Colonic mucosa (tissue), 4 donors: ENCODE measurements at places on chromosomes 3 and 15.
A peak's percentile ranks its signal among the peaks of the same experiment; 100 is the strongest.

DNA sequence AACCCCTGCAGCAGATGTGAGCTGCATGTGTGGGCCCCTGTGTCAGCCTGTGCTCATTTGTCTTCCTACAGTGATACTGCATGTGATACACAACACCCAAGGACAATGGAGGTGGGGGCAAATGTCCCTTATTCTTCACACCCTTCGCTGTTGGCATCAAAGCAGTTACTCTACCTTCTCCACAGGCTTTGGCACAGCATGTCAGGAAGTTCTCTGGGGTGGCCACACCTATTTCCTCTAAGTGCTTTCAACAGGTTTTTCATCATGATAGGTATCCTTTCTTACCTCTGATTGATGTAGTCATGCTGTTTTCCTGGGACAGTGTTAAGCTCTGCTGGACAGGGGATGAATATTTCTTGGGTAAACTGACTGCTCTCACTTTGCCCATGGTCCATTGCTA is 29.5 kb downstream of the ZNF662 start:
- no peak for DNase-seq

DNA sequence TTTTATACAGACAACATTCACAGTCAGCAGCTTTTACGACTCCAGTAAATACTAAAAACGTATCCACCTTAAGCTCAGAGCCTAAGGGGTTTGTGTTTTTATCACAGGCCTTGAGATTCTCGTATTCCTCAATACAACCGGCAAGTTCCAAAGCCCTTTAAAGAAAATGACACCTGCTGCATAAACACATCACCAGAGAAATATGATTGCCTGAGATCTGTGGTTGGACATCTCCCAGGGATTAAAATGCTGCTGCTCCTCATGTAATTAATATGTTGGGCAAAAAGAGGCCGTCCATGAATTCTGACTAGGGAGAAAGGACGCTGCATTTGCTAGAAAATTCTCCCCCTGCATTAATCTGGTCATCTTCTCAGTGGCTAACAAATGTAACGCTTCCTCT is 544.8 kb downstream of the MAGI1 start:
- DNase-seq = no peak

DNA sequence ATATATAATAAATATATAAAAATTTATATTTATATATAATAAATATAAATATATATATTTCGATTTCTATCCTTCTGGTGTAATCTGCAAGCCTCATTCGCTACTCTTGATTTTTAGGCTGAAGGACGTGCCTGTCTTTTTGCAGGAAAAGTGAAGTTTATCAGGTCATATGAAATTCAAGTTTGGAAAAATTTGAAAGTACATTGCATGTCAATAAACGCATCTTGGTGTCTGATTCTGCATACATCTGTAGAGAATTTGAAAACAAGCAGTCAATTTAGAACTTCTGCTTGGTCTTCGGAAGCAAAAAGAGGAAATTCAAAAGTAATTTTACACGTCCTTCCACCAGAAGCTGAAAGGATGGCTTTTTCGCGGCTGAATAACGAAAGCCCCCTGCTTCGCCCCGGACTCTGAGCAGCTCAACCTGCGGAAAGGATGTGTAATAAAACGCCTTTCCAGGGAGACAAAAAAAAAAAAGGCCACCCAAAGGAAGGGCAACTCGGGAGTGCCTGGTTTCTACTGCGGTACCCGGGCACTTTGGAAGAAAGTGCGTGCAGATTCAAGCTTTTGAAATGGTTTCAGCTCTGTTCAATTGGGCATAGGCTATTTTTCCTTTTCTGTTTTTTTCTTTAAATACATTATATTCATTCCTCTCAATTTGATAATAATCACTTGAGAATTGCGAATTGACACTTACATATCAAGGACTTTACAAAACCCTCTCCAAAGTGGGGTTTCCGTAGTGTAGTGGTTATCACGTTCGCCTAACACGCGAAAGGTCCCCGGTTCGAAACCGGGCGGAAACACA is 1.5 kb upstream of the MYNN start:
- peak; percentile 71 for DNase-seq

DNA sequence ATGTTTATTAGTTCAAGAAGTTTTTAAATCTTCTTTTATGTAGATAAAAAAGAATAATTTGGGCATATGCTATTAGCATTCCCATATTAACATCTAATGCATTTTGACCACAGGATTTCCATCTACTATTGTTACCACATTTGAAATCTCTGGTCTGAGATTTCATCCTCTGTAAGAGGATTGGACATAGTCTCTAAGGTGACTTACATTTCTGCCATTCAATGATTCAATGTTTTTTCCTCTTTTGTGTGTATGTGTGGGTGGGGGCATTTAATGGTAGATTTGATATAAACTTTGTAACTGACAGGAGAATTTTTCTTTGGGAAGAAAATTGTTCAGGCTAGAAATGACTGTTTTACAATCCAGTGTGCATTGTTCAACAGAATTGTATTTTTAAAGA is 307.3 kb upstream of the RBMS3 start:
- no peak for DNase-seq

GRCh38 chr15:53982876-53983275 is 4.6 kb downstream of the UNC13C start:
- DNase-seq = no peak

DNA sequence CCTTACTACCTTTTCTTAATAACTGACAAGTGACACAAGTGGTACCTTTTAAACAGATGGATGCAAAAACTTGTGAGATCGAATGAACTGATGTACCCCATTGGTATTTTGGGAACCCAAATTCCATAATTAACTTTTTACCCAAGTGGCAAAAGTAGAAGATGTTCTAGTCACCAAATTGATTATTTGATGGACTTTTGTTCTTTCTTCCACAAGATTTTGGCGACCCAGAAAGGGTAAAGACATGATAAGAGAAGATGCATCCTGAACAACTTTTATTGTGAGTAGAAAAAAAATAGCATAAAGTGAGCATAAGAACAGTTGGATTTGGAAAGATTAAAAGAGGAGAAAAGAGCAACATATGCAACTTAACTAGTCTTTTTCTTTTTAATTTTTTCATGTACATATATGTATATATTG is 159.5 kb downstream of the TIGIT start:
- DNase-seq = no peak

GRCh38 chr15:61037031-61037430 is 192.1 kb downstream of the RORA start:
- DNase-seq = no peak

- DNase-seq = no peak
These were observed 299.5 kb downstream of the ZBTB20 start for GRCh38 chr3:114847564-114847963.

DNA sequence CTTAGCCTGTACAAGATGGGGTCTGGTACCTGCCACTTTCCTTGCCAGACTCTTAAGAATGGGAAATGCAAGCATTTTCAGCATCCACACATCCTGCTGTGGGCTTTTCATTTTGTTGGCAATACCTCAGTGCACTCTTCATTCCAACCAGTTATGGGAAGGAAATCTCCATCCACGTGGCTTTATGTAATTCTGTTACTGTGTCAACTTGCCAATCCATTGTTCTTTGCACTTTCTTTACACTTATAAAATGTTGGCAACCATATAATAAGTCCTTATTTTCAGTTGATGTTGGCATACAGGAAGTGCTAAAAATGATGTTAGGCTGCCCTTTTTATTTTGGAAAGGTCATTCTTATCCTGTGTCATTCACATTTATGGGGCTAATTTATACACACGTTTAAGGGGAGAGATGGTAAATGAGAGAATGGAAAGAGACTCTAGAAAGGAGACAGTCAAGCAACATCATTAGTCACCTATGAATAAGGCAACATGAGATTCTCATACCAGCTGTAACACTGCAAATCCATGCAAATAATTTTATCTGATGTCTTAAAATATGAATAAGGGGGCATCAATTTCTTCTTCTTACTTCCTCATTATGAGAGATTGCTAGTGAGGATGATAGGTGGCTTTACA is 238.7 kb downstream of the CHST2 start:
- DNase-seq = no peak

GRCh38 chr15:52008359-52008697 is 10.7 kb upstream of the MAPK6 start:
- no peak for DNase-seq

DNA sequence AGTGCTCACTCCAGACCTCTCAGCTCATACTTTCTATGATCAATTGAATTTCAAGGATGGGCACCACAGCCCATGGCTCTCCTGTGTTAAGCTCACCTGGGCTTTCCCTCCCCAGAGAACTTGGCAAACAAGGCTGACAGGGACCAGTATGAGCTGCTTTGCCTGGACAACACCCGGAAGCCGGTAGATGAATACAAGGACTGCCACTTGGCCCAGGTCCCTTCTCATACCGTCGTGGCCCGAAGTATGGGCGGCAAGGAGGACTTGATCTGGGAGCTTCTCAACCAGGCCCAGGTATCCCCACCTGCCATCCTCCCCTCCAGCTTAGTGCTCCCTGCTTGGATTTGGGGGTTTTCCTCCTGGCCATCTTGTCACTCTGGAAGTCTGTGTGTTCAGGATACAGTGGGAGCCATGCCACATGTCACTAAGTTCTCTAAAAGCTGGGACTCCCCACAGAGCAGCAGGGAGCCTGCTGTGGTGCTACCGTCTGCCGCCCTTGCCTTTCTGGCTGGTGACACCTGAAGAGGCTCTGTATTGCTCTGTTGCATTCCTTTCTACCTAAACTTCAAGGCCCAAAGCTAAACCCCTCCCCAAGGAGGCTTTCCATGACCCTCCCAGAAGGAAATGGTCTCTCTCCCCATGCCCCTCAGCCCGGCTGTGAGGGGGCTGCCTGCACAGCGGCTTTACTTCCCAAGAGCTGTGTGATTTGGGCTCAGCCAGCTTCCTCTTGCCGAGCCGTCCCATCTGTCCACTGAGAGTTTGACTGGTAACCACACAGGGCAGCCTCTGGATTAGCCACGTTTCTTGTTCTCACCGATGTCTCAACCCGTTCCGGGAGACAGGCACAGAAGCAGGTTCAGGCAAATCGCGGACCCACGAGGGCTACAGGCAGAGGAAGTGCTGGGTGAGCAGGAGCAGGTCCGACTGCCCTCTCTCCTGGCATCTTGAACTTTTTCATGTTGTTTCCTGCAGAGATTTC is 10.8 kb downstream of the TF start:
- DNase-seq = no peak

DNA sequence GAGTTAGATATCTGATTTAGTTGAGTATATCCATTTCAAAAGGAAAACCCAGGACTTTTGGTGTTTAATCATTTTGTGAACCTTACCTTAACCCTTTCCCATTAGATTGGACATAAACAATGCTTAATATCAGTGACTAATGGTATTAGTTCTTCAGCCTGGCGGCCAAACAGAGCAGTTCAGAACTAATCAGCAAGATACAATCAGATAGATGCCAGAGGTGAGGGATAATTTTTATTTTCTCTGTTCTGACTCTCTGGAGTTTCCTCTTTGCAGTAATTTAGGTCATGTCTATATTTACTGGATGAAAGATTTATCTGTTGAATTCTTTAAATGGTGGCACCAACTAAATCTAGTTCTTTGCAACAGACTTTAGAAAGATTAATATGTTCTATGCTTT is 337.8 kb downstream of the ROBO2 start:
- no peak for DNase-seq

DNA sequence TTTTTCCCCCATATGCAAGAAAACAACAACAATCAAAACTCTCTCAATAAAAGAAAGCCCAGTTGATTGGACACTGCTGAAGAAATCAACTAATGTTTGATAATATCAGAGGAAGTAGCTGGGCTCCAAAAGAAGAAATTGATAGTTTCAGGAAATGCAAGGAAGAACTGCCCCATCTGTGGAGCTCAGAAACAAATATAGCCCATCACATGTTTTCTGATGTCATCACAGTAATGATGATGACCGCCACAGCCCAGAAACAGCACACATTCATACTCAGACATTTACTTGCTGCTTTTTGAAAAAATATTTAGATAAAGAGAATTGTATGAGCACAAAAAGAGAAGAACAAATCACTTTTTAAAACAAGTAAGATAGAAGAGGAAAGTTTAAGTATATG is 67.6 kb downstream of the GOLIM4 start:
- no peak for DNase-seq

- DNase-seq = peak; percentile 82
These were observed 28.8 kb downstream of the KNG1 start for GRCh38 chr3:186746008-186746407.

DNA sequence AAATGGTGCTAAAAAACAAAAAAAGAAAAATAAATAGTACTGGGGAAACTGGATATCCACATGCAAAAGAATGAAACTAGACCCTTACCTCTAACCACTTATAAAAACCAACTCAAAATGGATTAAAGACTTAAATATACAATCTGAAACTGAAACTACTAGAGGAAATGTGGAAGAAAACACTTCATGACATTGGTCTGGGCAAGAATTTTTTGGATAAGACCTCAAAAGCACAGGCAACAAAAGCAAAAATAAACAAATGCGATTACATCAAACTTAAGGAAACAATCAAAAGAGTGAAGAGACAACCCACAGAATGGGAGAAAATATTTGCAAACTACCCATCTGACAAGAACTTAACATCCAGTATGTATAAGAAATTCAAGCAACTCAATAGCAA is 6.4 kb downstream of the IFT57 start:
- no peak for DNase-seq

DNA sequence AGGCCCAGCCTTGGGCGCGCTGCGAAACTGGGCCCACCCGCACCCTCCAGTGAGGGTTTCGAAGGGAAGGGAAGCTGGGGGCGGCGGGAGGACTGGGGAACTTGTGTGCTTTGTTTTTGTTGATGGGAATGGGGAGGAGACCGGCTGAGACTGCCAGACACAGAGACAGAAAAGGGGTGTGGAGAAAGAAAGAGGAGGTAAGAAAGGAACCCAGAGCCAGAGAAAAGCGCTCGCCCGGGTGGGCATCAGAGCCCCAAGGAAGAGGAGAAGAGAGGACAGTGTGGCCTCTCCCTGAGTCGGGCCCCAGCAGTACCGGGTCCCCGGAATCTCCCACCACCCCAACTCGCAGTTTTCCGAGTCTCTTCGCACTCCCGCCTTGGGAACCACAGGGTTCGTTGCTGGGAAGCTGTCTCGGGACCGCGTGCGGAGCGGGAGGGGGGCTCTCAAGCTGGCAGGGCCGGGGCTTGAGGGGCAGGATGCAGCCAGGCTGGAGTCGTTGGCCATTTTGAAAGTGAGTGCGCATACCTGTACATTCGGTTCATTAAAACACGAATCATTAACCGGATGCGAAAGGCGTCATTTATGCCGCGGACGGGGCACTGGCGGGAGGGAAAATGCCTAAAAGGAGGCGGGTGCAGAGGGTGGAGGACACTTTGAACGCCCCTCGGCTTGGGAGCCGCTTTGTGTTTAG is 3.1 kb downstream of the SKOR1 start:
- DNase-seq = no peak

GRCh38 chr3:164024786-164025185 is 1053.5 kb downstream of the SI start:
- DNase-seq = no peak

GRCh38 chr3:56940321-56940720 is 120.1 kb upstream of the SPATA12 start:
- DNase-seq = no peak

DNA sequence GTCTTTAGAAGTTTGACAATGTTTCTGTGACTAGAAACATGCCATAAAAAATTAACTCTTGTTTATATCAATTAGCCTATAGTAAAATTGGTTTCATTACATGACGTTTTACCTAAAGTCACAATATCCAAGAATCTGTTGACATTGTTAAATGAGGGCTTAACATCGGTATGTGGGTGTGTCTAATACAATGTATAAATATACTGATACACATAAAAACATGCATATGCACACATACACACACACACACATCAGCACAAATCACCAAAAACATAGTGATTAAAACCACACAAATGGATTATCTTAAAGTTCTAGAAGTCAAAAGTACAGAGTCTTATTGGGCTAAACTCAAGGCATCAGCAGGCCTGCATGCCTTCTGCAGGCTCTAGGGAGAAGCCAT is 456.7 kb downstream of the NTRK3 start:
- DNase-seq = no peak

- no peak for DNase-seq
These were observed 445.0 kb upstream of the TGFBR2 start for GRCh38 chr3:30161375-30161774.
